ENCODE measurements at places on chromosomes 5 and 9.

DNA sequence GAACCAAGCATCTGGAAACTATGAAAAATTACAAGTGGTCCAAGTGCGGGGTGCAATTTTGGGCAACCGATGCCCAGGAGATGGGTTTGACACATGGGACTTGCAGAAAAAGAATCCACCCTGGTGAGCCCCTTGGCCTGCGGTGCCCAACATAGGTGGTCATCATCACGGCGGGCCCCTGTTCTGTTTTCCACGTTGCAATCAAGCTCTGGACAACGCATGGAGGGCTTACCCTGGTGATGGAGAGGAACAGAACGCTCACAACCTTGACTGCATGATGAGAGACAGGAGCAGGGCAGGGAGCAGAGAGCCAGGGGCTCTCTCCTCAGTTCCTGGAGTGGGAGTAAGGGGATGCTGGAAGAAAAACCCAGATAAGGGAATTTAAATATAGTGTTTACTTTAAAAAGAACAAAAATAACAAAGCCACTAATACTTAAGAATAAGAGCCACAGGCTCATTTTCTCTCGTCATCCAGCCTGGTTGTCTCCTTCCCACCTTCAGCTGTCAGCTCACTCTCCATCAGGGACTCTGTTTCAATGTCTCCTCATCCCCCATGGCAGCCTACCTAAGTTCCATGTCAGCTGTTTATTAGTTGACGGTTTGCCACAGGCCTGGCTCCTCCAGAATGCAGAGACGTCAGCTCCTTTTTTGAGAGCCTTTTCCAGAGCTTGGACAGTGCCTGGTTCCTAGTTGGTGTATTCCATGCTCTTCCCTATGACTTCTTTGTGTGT lies 172.1 kb downstream of the GADD45G start:
- DNase-seq = no peak

GRCh38 chr9:96361668-96362067 lies 21.8 kb downstream of the SLC35D2 start:
- no peak for DNase-seq

DNA sequence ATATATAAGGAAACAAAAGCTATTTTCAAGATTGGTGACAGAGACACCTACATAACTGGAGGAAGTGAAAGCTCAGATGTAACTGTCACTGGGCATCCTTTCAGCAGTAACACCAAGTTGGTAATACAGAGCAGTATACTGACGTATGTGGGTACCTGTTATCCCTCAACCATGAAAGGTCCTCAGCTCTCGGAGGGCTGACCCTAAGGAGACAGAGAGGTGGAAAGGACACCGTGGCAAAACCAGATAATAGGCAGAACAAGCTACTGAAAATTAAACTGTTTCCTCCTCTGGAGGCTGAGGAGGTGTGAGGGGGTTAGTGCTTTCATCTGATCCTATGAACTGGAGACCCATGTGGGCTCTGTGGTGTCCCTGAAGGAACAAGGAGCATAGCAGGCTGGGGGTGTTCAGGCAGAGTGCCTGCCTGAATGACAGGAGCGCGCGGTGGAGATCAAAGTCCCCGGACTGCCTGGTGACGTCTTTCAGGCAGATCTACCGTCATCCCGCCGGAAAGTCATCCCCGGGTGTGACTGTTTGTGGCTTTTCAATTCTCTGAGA lies 130.2 kb upstream of the FSTL4 start:
- no peak for DNase-seq

GRCh38 chr5:24291916-24292315 lies 352.9 kb downstream of the CDH10 start:
- DNase-seq = no peak

DNA sequence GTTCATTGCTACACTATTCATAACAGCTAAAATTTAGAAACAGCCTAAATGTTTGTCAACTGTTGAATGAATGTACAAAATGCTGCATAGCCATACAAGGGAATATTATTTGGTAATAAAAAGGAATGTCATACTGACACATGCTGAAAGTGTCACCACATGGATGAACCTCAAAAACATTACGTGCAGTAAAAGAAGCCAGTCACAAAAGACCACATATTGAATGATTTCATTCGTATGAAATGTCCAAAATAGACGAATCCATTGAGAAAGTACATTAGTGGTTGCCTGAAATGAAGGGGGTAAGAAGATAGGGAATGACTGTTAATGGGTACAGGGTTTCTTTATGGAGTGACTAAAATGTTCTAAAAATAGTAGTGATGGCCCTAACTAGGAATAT lies 11.6 kb upstream of the ECM2 start:
- DNase-seq = no peak

GRCh38 chr5:113387844-113388243 lies 46.9 kb downstream of the TSSK1B start:
- DNase-seq = no peak

DNA sequence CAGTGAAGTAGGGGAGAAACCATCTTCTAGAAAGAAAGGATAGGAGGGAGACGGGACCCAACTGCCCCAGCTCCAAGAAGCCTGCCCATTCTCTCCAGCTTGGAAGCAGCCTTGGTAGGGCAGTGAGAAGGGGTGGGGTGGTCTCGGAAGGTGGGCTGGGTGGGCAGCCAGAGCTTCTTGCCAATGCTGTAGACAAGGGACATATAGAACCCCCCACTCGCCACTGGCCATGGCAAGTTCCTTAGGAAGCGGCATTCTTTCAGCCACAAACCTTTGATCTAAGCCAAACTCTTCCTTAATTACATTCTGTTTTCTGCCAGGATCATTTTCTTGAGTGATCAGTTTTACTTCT lies 90.2 kb downstream of the PSD2 start:
- DNase-seq = no peak

- DNase-seq = no peak
Observed at GRCh38 chr5:173327084-173327947, 898 bp downstream of the STC2 start.

- no peak for DNase-seq
Observed at GRCh38 chr9:105459336-105459735, 11.5 kb downstream of the FSD1L start.

- DNase-seq = no peak
Observed at GRCh38 chr9:105861972-105862371, 167.6 kb downstream of the TMEM38B start.

DNA sequence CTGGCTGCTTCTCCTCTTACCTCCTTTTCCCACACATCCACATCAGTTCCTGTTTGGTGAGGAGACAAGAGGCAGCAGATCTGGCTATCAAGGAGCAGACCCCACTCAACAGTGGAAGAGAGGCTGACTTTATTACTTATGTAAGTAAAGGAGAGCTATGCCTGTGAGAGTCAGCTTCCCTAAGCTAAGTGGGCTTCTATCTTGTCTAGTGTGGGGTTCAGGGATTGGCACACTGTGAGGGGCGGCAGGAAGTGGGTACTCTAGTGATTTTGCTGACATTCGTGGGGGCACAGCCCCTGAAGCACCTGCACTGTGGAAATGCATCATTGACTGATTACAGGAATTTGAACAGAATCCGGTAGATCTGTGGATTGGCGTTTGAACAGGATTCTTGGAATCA lies 163.5 kb upstream of the IRX1 start:
- no peak for DNase-seq

GRCh38 chr5:93892481-93892880 lies 151.1 kb upstream of the POU5F2 start:
- DNase-seq = no peak

GRCh38 chr9:129583308-129584038 lies 37.4 kb downstream of the C9orf50 start:
- no peak for DNase-seq

- no peak for DNase-seq
Observed at GRCh38 chr5:111580956-111581355, 68.6 kb upstream of the STARD4 start.

DNA sequence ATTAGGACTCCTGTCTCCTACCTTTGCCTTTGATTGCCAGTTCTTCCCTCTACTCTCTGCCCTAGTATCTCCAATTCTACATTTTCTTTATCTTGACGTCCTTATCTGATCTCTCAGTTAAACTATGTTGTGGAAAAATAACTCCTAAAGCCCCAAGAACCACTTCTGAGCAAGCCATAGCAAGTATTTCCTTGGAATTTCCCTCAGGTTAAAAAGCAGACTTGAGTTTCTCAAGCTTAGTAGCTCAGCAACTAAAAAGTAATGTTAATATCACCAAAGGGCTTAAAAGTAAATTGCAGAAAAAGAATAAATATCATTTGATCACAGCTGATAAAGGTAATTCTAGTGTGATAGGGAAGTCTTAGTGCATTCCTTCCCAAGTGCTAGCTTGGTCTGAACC lies 13.2 kb upstream of the HSPB3 start:
- DNase-seq = no peak

DNA sequence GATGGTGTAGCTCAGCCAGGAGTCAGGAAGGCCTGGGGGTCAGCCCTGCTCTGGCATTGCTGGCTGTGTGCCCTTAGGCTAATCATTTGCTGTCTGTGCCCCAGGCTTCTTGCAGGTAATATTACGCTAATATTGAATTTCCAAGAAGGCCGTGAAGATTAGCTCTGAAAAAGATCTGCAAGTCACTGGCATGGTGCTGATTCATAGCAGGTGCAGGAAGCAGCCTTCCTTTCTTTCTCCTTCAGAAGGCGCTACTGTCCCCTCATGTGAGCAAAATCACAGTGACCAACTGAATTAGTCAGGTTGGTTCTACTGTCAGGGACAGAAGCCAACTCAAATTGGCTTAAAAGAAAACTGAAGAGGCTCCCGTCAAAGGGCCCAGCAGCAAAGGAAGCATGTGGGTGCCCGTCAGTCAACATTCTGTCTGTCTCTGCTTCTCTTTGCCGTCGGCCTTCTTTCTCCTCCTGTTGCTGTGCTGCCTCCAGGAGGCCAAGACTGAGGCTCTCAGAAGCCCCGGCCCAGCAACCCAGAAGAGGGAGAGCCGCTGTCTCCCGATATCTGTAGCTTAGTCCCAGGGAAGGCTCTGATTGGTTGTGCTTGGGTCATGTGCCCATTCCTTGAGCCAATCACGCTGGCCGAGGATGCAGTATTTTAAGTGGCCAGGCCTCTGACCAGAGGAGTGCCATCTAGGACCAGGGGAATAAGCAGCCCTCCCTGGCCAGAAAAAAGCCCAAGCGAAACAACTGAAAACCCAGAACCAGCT lies 67.8 kb upstream of the NEURL1B start:
- no peak for DNase-seq

DNA sequence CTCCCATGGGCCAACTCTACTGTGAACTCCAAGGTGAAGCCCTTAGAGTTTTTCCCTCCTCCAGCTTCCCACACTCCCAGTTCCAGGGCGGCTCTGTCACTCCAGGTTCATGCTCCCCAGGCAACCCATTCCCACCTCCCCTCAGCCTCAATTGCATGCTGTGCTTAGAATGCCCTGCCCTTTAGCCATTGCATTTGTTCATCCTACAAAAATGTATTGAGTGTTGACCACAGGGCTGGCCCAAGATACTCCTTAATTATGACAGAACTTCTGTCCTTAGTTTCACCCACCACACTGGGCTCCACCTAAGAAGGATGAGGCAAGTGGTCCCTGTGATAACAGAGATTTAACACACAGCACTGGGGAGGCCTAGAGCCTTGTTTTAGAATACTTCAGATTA lies 236.1 kb downstream of the ADAMTSL1 start:
- no peak for DNase-seq

DNA sequence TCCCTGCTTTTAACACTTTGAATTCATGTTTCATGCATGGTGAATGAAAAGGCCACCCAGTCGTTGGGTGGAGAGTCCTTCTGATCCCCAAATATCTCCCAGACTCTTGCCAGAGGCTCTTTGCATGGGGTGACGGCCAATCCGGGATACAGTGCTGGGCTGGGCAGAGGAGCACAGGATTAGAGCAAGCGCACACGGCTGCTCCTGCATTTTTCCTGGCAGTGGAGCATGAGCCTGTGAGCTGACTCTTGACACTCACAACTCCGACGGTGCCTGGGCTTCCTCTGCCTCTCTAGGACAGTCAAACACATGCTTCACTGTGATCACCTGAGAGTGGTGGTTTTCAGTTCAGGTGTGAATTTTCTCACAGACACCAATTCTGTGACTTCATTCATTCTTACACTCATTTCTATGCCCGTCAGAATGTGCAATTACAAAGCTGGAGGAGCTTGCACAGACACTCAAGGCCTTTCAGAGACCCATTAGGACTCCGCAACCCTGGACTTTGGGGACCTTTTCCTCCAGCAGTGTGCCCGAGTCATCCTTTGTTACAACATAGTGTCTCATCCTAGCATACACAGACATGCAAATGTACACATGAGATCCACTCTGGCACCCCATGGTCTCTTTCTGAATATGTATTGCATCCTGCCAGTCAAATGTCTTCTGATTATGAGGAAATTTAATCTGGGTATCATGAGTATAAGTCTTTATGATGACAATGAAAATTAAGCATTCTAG lies 206.6 kb downstream of the ICE1 start:
- no peak for DNase-seq

DNA sequence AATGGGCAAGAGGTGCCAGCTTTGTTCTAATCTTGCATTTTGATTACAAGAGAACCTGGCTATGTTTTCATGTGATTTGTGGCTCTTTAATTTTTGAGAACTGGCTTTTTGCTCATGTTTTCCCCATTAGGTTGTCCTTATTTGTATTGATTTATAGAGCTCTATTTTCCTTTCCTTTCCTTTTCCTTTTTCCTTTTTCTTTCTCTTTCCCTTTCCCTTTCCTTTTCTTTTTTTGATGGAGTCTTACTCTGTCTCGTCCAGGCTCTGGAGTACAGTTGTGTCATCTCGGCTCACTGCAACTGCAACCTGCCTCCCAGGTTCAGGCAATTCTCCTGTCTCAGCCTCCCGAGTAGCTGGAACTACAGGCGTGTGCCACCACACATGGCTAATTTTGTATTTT lies 55.5 kb downstream of the GPBP1 start:
- no peak for DNase-seq

GRCh38 chr5:95673081-95673480 lies 9.7 kb downstream of the SPATA9 start:
- DNase-seq = no peak

GRCh38 chr5:78845470-78845869 lies 139.6 kb downstream of the ARSB start:
- DNase-seq = no peak

GRCh38 chr5:42953041-42953440 lies 87.1 kb downstream of the ANXA2R start:
- no peak for DNase-seq

DNA sequence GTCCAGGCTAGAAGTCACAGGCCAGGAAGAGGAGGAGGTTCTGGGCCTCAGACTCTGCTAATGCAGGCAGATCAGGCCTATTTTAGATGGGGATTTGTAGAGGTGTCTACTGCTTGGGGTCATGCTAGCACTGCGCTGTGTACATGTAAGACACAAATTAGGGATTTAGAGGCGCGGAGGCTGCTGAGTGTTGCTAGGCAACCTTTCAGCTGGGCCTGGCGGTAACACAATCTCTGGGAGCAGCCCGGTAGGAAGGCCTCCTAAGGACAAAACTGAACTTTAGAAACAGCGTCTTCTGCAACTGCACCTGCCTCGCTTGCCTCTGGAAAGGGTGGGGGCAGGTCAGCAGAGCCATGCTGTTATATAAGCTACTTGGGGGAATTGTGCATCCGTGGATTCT lies 147.9 kb downstream of the MACROH2A1 start:
- DNase-seq = peak; percentile 13
